Nucleus accumbens (tissue), 56 donors: ENCODE measurements at places on chromosomes 13 and 19.
A peak's percentile ranks its signal among the peaks of the same experiment; 100 is the strongest.

- DNase-seq = no peak
These were observed 572 bp upstream of the FKBP8 start for GRCh38 chr19:18543814-18544475.

DNA sequence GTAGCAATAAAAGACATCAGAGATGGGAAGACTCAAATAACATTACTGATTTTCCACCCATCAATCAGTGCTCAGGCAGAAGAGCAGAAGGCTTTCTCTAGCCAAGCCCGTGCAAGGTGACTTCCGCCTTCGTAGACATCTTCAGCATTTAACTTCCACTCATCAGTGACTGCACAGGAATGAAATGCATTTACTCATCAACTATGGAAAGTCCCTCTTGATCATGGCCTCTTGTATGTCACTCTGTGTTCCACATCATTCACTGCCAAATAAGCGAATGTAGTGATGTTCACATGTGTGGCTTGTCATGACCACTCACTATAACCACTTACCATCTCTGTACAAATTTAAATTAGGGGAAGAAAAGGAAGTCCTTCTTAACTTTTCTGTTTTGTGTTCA, 49.4 kb downstream of the SACS start:
- no peak for DNase-seq

- no peak for DNase-seq
These were observed 89.3 kb downstream of the DIAPH3 start for GRCh38 chr13:60074397-60074796.

GRCh38 chr13:101579281-101579802, 126.9 kb downstream of the ITGBL1 start:
- DNase-seq = no peak

DNA sequence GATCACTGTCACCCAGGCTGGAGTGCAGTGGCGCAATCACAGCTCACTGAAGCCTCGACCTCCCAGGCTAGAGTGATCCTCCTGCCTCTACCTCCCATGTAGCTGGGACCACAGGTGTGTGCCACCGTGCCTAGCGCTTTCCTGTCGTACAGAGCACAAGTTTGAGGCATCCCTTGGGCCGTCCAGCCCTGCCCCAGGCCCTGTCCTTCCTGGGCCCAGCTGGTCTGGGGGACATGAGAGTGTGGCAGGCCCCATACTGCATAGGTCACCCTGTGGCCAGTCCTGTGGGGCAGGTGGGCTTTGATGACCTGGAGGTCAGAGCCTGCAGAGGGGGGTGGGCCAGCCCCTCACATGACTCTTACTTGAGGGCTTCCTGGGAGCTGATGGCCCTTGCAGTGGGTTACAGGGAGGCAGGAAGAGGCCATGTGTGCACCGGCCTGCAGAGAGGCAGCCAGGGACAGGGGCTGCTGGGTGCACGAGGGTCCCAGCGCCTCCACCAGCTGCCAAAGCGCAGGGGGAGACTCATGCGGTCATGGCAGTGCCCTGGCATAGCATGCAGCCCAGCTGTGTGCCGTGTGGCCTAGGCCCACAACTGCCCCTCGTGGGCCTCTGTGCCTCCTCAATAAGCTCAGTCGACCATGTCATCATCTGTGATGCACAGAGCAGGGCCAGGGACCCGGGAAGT, 61.4 kb downstream of the KDM4B start:
- DNase-seq = no peak

DNA sequence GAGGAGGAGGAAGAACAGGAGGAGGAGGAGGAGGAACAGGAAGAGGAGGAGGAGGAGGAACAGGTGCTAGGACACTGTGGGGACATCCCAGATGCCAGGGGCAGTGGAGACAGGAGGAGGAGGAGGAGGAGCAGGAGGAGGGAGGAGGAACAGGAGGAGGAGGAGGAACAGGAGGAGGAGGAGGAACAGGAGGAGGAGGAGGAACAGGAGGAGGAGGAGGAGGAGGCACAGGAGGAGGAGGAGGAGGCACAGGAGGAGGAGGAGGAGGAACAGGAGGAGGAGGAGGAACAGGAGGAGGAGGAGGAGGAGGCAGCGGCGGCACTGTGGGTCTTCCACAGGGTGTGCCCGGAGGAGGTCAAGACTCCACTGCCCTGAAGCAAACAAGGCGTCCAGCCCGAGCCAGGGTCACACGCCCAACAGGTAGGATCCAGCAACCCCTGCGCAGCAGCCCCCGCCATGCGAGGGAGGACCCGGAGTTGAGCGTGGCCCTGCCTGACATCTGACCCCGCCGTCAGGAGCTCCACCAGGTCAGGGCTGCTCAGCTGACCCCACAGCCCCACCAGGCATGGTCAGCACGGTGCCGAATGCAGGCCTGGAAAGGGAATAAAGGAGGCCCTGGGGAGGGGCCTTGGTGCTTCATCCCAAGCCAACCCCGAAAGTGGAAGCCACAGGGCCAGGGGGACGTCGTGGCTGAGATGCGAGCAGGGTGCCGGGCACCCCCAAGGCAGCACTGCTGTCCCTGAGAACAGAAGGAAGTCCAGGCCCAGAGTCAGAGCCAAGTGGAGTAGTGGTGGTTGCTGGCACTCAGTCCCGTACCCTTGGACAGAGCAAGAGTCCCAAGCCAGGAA, 9.2 kb downstream of the SBNO2 start:
- DNase-seq = no peak

GRCh38 chr19:1824252-1824622, 12.2 kb upstream of the ATP8B3 start:
- DNase-seq = no peak

- peak; percentile 91 for DNase-seq
These were observed 31.4 kb downstream of the CERS4 start for GRCh38 chr19:8240274-8241229.

- peak; percentile 67 for DNase-seq
These were observed 9.3 kb upstream of the SYT5 start for GRCh38 chr19:55189403-55189835.

DNA sequence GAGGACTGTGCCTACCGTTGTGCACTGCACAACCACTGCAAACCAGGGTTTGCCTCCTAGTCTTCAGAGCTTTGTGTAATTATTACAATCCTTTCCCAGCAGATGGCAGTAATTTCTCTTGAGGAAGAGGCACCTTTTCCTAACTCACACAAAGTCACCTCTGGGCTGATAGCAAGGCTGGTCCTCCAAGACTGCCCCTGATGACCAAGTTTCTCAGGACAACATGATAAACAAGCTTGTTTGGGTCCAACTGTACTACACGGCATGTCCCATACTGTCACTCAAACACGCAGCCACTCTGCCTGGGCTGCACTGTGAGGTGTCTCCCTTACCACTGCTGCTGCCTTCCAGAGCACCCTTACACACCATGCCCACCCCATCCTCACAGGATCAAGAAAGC, 39.3 kb downstream of the RFXAP start:
- no peak for DNase-seq

GRCh38 chr13:30863796-30864195, 42.3 kb upstream of the MEDAG start:
- DNase-seq = no peak

- no peak for DNase-seq
These were observed 214.2 kb downstream of the DNAJC15 start for GRCh38 chr13:43237616-43238015.

DNA sequence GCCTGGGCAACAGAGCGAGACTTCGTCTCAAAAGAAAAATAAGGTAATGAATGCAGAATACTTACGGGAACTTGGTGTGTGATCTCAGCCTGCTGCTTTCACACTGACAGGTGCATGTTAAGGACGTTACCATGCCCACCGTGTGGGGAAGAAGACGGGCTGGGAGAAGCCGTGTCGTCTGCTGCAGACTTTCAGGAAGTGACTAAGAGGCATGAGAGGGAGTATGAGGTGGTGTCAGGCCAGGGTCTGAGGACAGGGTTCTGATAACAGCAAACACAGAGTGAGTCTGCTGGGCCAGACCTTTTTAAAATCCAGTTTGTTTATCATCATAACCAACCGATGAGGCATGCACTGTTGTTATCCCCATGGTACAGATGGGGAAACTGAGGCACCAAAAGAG, 13.6 kb upstream of the GALP start:
- DNase-seq = no peak

DNA sequence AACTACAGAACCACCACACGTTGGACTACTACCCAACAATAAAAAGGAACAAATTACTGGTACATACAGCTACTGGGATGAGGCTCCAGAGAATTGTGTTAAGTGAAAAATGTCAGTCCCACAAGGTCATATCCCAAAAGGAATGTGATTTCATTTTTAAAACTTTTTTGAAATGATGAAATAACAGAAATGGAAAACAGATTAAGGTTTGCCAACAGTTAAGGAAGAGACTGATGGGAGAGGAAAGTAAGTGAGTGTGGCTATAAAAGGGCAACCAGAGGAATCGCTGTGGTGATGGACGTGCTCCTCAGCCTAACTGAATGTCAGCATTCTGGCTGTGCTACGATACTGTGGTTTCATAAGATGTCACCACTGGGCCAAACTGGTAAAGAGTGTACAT, 512.8 kb downstream of the UQCRFS1 start:
- DNase-seq = no peak

- DNase-seq = no peak
These were observed 131.4 kb downstream of the TNFRSF19 start for GRCh38 chr13:23701636-23702035.

DNA sequence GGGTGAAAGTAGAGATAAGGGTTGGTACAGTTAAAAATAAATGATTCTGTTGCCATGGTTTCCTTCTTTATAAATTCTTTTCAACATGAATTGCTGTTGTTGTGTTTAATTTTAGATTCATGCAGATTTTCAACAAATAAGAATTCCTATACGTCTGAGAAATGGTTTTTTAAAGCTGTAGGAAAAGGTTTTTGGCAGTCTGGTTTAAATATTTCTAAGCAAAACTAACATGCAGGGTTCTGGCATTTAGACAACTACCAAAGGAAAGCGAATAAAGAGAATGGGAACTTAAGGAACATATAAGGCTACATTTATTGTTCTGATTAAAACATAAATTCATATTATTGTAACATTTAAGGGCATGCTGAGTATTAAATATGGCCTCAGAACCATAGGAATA, 203.0 kb upstream of the MIR17HG start:
- no peak for DNase-seq

DNA sequence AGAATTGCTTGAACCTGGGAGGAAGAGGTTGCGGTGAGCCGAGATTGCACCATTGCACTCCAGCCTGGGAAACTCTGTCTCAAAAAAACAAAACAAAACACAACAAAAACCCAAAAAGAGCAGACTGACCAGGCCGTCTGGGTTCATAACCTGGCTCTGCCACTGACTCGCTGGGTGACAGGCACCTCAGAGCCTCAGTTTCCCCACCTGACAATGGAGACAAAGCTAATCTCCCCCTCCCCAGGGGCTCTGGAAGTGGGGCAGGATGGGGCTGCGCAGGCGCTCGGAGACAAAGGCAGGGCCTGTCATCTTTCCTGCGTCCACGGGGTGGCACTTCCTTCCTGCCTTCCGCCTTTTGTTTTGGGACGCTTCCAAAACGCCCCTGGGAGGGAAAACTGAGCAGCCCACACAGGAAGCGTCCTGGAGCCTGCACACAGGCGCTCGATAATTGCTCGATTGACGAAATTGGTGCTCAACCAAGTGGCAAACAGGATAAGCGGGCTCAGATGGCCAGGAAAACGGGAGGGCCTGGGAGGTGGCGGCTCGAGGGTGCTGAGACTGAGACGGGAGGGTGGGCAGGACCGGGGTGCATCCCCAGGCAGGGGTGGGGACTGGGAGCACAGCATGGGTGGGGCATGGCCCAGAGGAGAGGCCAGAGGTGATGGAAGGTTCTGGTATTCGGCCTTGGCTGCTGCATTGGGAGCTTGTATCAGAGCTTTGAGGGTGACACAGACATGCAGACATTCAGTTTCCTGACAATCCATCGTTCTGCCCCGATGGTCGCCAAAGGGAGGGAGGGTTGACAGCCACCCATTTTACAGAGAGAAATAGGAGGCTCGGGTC, 17.8 kb downstream of the SPC24 start:
- peak; percentile 68 for DNase-seq

DNA sequence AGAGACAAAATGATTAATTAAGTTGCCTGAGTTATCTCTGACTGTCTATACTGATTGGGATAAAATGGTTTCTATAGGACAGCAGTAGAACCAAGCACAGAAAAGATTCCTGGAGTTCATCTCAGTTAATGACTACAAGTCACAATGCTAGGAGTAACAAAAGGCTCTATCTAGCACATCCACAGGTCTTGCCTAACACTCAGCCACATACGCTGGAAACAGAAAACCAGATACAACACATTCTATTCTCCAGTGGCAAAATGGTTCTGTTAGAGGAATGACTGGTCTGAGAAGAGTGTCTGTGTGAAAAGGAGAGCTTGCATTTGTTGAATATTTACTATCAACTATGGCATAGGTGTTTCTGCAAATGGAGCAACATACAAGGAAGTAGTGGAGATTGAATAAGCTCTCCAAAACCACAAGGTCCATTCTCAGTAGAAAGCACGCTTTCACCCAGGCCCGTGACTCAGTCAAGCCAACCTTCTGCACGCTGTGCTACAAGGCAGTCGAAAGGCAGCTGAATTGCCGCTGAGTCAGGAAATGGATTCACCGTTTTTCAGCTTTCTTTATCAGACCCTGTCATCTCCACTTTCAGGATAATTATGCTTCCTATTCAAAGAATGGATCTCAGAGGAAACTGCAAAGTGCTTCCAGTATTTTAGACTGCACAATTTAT, 761.5 kb downstream of the EFNB2 start:
- no peak for DNase-seq

GRCh38 chr13:21748166-21748565, 77.3 kb downstream of the FGF9 start:
- no peak for DNase-seq

GRCh38 chr19:34124828-34125227, 47.5 kb upstream of the LSM14A start:
- DNase-seq = no peak

- no peak for DNase-seq
These were observed 7.7 kb upstream of the CDADC1 start for GRCh38 chr13:49240017-49240416.
